PC-3 (cell line): ENCODE measurements at places on chromosomes 5 and 9. TPM values are rescaled to one million over a fixed set of nuclear protein-coding genes. Genes with fewer than 3 reads are reported as not detected.

DNA sequence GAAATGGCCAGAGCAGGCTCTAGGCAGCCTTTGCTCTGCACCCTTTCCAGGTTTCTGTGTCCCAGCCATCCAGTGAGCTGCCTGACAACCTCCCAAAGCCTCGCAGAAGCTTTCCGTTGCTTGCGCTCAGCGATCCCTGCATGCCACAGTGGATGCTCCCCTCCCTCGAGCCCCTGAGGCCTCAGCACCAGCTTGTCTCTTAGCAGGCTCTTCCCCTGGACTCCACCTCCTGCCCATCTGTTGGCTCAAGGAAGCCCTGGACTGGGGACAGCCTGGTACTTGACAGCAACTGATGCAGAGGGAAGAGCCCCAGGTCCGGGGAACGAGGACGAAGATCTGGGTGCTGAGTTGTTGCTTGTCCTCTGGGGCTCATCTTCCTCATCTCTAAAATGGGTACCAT lies 23.2 kb downstream of the TSPAN17 start:
- no peak for DNase-seq

DNA sequence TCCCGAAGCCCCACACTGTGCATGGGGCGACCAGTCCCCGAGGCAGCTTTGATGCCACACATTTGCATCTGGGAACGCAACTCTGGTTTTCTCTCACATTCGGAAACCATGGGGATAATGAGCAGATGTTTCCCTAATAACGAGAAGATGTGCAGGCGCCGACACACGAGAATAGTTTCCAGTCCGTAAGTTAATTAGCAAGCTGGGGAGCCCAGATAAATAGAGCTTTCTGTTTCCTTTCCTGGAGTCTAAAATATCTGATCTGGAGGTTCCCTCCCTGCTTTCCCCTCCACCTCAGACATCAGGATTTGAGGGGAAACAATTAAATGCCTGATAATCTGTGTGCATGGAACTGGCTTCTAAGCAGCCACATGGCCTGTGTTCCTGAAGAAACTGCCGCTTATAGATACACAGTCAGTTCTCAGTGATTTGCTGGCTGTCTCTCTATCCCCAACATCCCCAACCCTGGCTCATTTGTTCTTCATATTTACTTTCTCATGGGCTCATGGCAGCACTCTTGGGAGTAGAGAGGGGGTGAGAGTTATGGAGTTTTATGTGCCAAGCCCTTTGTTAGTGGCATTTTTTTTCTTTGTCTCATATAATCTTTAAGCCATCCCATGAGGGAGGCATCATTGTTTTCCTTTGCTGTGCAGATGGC lies 62.8 kb downstream of the PDZD2 start:
- DNase-seq = no peak

GRCh38 chr5:109410389-109411148 lies 795 bp upstream of the PJA2 start:
- peak; percentile 67 for DNase-seq

DNA sequence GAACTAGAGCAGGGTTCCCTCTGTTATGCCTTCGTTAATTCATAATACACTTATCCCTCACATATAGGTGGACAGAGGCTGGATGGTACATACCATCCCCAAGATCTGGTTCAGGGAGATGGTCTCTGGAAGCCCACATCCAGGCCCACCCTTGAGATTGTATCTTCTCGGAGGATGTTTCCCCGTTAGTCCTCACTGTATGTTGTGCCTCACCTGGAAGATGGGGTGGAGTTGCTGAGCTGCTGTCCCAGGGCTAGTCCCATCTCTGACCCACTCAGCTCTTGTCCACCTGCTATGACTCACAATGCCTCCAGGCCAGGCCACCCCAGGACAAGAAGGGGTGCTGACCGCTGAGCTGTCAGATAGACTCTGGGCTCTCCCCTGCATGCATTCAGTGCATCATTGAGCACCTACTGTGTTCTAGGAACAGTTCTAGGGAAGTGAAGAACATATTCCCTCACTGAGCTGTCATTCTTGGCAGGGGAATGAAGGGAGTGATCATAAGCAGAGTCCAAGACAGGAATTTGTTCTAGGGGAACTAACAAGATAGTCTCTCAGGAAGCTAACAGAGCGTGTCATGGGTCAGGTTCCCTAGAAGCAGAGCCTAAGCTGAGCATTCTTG lies at the start of gene CBY3:
Gene CBY3, minus strand, starts transcription at position 255 of the 622 bp plus-strand sequence. Its CDS starts 116 bp downstream, at position 139.
- peak; percentile 7 for DNase-seq

DNA sequence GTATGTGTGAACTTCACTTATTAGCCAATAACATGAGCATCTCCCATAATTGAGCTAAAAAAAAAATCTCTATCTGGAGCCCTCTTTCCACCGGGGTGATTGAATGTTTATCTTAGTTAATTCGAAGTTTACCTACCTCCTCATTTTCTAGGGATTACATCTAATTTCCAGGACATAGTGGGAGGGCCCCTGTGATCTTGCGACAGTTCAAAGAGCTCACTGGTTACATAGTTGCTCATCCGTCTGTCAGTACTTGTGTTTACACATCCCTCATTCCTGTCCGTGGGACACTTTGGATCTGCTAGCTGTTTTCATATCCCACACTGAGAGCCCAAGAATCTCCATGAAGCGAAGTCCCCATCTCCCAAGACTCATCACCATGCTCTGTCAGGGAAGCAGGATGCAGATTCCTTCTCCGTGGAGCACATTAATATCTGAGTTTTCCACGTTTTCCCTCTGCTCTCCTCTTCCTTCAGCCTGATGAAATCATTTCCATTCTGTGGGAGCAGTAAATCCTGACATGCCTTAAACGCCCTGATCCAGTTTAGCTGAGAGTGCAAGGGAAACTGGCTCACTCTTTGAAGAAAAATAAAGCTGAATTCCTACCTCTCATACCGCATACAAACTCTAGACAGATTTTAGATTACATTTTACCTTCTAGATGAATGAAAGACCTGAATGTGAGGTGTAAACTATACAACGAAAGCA lies 10.2 kb upstream of the SFXN1 start:
- DNase-seq = no peak

GRCh38 chr5:68315679-68316271 lies 100.2 kb downstream of the PIK3R1 start:
- DNase-seq = no peak

DNA sequence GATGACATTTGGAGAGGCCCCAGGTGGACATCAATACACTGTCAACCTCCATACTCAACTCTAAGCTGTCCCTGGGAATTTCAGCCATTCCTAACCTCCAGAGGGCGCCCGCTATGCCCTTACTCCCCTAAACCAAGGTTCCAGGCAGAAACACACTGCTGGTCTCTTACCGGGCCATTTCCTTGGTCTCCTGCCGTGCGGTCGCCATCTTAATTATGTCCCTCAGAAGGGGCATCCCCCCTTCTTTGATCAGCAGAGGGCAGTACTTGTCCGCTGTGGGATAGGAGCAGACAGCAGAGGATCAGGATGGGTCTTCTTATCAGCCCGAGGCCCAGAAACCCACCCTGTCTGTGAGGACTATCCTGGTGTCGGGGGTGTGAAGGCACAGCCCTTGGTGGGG lies 9.3 kb upstream of the ZDHHC12 start:
- peak; percentile 35 for DNase-seq

DNA sequence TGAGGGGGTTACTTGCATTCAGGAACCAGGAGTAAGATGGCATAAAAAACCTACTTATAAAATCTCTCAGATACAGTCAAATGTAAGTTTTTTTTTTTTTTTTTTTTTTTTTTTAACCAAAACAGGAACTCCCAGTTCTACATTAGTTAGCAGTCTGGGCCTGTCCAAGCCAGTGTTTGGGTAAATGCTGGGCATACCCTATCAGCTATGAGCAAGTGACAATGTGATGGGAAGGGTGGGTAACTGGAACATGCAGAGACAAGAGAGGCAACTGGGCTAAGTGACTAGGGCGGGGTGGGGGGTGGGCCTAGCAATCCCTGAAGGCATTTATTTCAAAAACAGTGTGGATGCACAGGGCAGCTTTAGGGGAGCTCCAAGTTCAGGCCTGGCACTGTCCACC lies 2.3 kb downstream of the NMRK1 start:
- DNase-seq = no peak

GRCh38 chr9:36187414-36187813 lies 3.3 kb upstream of the CLTA start:
- no peak for DNase-seq

- peak; percentile 16 for DNase-seq
Measured at GRCh38 chr5:53089481-53089991, 20.0 kb downstream of the MOCS2 start.

- DNase-seq = no peak
Measured at GRCh38 chr9:104572612-104573011, 3.6 kb downstream of the OR13C8 start.

GRCh38 chr9:92550765-92551164 lies 15.0 kb upstream of the ECM2 start:
- no peak for DNase-seq

- peak; percentile 53 for DNase-seq
Measured at GRCh38 chr9:116094846-116095245, 58.7 kb upstream of the PAPPA start.

- peak; percentile 33 for DNase-seq
Measured at GRCh38 chr5:158758675-158759074, 341.0 kb downstream of the EBF1 start.

GLRA1 gene
- not detected in 2 replicates for total RNA-seq

CDC25C gene
- total RNA-seq = 13.8 and 14.7 TPM in 2 replicates

SUSD3 gene
- total RNA-seq = 12.7 and 13.4 TPM in 2 replicates

IRGM gene
- total RNA-seq = not detected in 2 replicates

PCDHGB4 gene
- 0.73 and 1.3 TPM in 2 replicates for total RNA-seq

ISCA1 gene
- total RNA-seq = 28.8 and 29.1 TPM in 2 replicates

NMUR2 gene
- not detected in 2 replicates for total RNA-seq

CAVIN4 gene
- 0.95 and 1.0 TPM in 2 replicates for total RNA-seq
